ENCODE measurements at places on chromosomes 2 and 18. TPM values are rescaled to one million over a fixed set of nuclear protein-coding genes. Genes with fewer than 3 reads are reported as not detected.

CXCR1 gene
- not detected for total RNA-seq

CPO gene
- 0.13 TPM for total RNA-seq

DSEL gene
- 3.3 TPM for total RNA-seq

FOXI3 gene
- total RNA-seq, result not detected

GRHL1 gene
- total RNA-seq, result 25.5 TPM

DYNAP gene
- not detected for total RNA-seq

Data from bronchial epithelial cell (primary cell).